ENCODE measurements at places on chromosomes 11 and 22. TPM values are rescaled to one million over a fixed set of nuclear protein-coding genes. Genes with fewer than 3 reads are reported as not detected.

The KBTBD3 gene
- 2.7 TPM for total RNA-seq

The FAM227A gene
- total RNA-seq: 1.3 TPM

The SLC29A2 gene
- 6.5 TPM for total RNA-seq

The KDM4D gene
- 1.3 TPM for total RNA-seq

The CTSW gene
- 95.9 TPM for total RNA-seq

The MUC2 gene
- not detected for total RNA-seq

The JAM3 gene
- total RNA-seq: 11.8 TPM

The PPFIBP2 gene
- total RNA-seq: 2.2 TPM

The PRODH gene
- 4.0 TPM for total RNA-seq

The PLAAT3 gene
- total RNA-seq: not detected

The DNAJB7 gene
- not detected for total RNA-seq

GRCh38 chr22:42528591-42529307 is 9.2 kb upstream of the RRP7A start:
- no peak for DNase-seq

DNA sequence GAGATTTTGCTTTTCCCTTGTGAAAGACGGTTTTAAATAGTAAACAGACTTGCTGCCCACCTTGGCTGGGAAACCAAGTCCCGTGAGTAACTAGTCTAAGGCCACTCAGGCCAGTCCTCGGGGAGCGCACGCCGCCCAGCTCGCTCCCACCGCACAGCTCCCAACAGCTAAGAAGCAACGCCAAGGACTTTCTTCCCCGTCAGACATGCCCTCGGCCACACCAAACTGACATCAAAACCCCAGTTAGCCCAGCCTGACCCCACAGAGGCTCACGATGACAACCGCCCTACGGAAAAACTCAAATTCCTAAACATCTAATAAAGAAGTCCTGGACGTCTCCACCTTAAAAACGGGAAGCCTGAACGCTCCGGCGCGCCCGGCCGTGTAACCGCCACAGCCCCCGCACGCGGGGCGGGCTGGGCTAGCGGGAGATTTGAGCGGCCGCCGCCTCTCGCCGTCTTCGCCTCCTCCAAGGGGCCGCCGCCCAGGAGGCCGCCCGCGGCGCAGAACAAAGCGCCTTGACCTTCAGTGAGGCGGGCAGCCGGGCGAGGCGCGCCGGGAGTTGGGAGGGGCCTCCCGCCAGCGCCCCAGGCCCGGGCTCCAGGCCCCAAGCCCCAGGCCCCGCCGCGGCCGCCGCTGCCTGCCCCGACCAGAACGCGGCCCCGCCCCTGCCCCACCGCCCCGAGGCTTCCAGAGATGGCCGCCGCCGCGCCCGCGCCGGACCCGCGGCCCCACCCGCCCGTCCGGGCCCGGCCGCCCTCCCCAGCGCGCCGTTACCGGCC is 486 bp downstream of the NAP1L4 start:
- peak; percentile 34 for DNase-seq

DNA sequence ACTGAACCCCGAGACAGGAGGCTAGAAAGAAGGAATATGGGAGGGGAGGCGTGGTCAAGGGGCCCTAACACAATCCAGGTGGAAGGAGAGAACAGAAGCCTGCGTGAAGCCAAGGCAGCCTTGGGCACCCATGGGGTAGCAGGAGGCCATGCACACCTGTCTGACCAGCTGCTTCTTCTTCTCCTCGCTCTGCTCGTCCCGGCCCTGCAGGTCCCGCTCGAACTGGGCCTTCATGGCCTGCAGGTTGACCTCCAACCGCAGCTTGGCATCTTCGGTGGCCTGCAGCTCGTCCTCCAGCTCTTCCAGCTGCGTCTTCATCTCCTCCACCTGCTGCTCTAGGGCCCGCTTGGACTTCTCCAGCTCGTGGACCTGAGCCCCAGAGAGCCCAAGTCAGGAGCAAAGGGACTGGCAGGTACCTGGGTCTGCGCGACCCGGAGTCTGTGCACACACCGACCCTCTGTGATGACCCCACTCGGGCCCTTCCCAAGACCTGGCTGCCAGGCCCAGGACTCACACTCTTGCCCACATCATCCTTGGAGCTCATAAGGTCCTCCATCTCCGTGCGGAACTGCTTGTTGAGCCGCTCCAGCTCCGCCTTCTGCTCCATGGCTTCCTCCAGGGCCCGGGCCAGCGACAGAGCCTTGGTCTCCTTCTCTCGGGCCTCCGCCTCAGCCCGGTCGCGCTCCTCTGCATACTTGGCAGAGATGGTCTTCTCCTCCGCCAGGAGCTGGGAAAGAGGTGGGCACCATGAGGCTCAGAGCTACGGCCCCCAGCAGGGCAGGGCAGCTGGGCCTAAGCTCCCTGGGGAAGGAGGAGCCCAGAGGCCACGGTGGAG is 35.9 kb downstream of the APOL1 start:
- DNase-seq: no peak

DNA sequence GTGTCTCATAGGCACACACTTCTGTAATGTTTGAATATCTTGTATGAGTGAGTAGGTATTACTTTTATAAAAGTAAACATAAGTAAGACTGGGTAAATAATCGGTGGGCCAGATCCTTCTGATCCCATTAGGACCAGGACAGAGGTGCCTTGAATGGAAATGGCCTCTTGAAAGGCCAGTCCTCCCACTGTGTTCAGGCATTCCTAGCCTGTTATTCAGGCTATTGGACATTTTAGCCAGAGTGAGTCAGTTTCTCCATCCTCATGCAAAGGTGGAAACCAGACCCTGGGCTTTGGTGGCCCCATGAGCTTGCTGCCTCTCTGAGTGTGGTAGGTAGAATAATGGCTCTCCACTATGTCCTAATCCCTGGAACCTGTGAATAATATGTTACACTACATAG is 34.4 kb downstream of the C11orf96 start:
- DNase-seq: no peak

DNA sequence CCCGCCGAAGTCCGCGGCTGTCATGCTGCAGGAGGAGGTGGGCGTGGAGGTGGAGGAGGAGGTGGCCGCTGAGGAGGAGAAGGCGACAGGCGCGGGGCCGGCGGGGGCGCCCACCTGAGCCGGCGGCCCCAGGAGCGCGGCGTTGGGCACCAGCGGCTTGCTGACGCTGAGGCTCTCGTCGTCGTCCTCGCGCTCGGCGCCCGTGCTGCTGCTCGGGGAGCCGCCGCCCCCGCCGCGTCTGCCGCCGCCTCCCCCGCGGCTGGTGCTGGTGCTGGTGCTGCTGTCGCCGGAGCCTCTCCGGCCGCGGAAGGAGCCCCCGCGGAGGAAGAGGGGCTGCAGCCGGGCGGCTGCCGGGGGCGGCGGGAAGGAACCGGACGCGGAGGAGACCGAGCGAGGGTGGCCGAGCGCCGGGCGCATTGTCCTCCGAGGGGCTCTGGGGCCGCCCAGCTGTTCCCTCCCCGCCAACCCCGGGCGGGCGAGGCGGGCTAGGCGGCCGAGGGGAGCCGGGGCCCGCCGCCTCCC is 388 bp downstream of the TMEM121B start:
- DNase-seq: no peak

GRCh38 chr11:68756171-68756766 is 4.9 kb upstream of the TESMIN start:
- DNase-seq: no peak

DNA sequence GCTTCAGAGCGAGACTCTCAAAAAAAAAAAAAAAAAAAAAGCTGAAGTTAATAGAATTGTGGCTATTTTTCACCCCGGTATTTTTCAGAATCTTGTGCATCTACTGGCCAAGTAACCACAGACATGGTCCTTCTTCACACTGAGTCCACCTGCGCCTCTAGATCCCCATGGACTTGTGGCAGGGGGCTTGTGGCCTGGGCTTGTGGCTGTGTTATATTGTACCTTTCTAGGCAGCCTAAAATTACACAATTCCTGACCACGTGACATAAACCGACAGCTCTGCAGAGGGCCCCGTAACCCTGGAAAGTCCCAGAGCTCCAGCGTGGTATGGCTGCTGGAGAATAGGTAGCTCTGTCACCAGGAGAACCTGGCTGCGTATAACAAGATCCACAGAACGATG is 10.9 kb upstream of the NAALADL1 start:
- DNase-seq: no peak

GRCh38 chr22:27774200-27774599 is 27.4 kb downstream of the MN1 start:
- DNase-seq: no peak

- no peak for DNase-seq
Measured at GRCh38 chr11:984546-984945, 52.0 kb downstream of the MUC6 start.

DNA sequence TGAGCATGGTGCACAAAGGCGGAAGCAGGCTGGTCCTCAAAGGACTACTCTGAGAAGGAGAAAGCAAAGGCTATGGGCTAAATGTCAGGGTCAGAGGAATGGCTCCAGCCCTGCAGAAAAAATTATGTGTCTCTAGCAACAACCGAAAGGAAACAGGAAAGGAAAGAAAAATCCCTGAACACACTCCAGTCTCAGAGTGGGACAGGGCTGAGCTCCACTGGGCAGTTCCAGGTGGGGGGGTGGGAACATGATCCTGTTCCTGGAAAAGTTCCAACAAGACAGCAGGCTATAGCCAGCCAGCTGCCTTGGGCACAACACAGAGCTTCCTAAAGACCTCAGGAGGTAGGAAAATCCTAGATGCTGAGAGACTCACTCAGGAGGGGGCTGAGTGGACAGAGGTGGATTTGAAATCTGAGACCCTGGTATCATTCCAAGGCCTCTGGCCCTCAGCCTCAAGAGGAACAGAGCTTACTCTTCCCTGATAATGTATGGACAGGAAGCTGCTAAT is 1088.2 kb downstream of the TBC1D22A start:
- DNase-seq: no peak

- DNase-seq: no peak
Measured at GRCh38 chr22:29480512-29481264, 670 bp downstream of the NEFH start.

- no peak for DNase-seq
Measured at GRCh38 chr22:48811885-48812284, 1015.8 kb downstream of the BRD1 start.

- peak; percentile 74 for DNase-seq
Measured at GRCh38 chr11:111582163-111582562, 20.1 kb upstream of the SIK2 start.

DNA sequence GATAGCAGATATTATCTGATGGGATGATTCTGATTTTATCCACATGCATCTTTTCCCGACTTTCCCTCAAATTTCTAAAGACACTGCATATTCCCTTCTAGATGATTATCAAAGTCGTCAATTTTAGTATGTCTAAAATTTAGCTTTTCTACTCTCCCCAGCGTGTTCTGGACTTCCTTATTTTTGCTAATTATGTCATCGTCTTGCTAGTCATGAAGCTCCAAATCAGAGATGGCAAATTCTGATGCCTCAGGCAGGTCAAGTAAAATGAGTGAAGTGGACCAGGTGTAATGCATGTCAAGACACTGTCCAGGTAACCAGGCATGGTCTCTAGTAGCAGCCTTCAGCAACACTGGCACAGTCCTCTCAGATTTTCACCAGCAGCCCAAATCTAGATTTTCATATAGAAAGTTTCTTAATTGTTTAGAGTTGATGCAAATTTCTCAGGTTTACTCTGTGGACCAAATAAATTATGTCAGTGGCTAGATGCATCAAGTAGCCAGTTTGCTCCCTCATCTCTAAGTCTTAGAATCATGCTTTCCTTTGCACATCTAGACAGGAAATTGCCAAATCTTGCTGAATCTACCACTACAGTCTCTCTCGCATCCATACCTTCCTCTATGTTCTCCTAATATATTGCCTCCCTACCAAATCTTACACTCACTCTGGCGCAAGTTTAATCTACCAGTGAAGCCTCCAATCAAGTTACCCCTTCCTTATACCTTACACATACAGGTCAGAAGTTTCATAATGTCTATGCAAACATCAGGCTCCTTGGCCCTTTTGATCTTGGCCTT is 10.6 kb downstream of the HSD17B12 start:
- DNase-seq: no peak

DNA sequence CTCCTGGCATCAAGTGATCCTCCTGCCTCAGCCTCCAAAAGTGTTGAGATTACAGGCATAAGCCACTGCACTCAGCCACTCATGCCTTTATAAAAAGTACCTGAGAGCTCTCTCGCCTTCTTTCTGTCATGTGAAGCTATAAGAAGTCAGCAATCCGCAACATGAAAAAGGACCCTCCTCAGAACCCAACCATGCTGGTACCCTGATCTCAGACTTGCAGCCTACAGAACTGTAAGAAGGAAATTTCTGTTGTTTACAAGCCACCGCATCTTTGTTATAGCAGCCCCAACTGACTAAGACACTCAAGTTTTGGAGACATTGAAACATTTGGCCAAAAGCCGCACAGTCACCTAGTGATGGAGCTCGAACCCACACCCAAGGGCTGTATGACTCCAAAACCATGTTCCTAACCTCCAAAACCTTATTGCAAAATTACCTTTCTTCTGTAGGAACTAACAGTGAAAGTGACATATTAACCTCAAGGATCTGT is 8.9 kb downstream of the PACSIN2 start:
- DNase-seq: no peak

DNA sequence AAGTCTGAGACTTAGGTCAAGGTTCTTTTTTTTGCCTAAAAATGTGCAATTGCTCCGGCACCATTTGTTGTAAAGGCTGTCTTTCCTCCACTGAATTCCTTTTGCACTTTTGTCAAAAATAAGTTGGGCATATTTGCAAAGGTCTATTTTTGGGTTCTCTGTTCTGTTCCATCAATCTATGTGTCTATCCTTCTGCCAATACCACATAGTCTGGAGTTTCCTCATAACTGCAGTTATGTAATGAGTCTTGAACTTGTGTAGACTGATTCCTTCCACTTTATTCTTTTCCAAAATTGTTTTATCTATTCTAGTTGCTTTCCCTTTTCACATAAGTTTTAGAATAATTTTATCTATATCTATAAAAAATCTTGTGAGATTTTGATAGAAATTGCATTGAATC is 6.7 kb downstream of the KCNJ5 start:
- no peak for DNase-seq

DNA sequence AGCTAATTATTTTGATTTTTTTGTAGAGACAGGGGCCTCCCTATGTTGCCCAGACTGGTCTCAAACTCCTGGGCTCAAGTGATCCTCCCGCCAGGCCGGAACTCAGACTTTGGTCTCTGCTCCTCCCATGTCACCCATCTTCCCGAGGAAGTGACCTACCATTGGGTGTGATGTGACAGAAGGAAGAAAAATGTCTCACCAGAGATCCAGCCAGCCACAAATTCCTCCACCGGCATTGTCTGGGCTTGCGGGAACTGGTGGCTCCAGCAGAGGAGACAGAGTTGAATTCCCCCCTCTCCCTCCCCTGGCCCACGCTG is 772 bp downstream of the SLC25A45 start:
- DNase-seq: no peak

DNA sequence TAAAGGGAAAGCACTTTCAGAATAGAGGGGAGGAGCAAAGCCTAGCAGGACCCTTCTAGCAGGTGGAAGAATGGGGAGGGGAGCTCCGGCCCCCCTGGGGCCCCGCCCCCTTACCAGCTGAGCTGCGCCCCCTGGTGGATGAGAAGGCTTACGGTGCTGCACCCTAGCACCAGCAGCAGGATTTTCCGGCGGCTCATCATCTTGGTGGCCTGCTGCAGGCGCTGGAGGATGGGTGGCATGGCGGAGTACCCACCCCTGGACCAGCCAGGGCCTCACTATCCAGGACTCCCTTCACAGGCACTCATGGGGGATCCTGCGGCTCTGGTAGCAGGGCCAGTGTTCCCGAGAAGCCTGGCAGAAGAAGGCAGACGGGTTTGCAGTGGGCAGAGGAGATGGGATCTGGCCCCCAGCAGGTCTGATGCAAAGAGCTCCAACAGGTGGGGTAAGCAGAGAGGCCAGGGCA is 3.8 kb downstream of the GAL3ST3 start:
- peak; percentile 89 for DNase-seq

All from hematopoietic multipotent progenitor cell (in vitro differentiated cells).